ENCODE measurements at places on chromosomes 4 and X.

GRCh38 chrX:148942754-148943153 is 442.3 kb downstream of the AFF2 start:
- no peak overlapping the region for H3K4me3 ChIP-seq
- no peak overlapping the region for H3K27ac ChIP-seq
- H3K36me3 ChIP-seq = no peaks in the 10 kb centered on the region
- H3K27me3 ChIP-seq = no peaks in the 10 kb centered on the region
- H3K4me1 ChIP-seq = no peaks in the 10 kb centered on the region

DNA sequence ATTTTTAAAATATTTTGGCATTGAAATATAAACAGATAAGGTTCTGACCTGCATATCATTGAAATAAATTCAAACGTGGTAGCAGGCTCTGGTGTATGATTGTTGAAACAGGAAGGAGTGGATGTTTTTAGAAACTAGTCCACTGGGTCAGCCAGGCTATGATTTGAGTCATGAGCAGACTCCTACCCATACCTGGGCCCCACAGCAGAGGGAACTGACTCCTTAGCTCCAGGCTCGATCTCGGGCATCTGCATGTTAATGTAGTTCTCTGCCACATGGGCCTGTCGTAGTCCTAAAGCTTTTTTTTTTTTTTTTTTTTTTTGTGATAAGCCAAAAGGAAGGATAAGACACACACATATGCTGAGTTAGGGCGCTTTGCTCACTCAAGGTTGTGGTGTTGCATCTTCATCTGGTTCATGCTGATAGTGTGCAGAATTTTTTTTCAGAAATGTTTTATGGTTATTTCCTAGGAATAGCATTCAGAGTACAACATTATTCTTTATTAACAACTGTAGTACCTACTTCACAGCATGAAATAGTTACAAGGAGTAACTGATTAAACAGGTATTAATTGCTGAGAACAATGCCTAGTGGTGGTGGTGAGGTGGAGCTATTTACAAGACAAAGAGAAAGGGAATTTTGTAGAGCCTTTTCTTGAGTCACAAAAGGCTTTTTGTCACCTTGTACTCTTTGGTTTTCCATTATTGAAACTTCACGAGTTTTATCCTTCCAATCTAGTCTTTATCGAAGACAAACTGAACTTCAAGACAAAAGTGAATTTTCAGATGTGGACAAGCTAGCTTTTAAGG is 27.3 kb downstream of the OFD1 start:
- 0 out of 2 replicates have a peak, but pooled peaks cover 1% of the 10 kb centered on the region for H3K4me1 ChIP-seq
- H3K36me3 ChIP-seq = no peaks in the 10 kb centered on the region
- H3K27me3 ChIP-seq = no peaks in the 10 kb centered on the region
- H3K4me3 ChIP-seq = no peak overlapping the region
- DNase-seq = no peak
- no peak overlapping the region for H3K27ac ChIP-seq

GRCh38 chrX:11789809-11790208 is 31.8 kb downstream of the MSL3 start:
- H3K4me1 ChIP-seq = no peaks in the 10 kb centered on the region
- no peaks in the 10 kb centered on the region for H3K36me3 ChIP-seq
- no peaks in the 10 kb centered on the region for H3K27me3 ChIP-seq
- no peak for DNase-seq
- H3K4me3 ChIP-seq = no peak overlapping the region

DNA sequence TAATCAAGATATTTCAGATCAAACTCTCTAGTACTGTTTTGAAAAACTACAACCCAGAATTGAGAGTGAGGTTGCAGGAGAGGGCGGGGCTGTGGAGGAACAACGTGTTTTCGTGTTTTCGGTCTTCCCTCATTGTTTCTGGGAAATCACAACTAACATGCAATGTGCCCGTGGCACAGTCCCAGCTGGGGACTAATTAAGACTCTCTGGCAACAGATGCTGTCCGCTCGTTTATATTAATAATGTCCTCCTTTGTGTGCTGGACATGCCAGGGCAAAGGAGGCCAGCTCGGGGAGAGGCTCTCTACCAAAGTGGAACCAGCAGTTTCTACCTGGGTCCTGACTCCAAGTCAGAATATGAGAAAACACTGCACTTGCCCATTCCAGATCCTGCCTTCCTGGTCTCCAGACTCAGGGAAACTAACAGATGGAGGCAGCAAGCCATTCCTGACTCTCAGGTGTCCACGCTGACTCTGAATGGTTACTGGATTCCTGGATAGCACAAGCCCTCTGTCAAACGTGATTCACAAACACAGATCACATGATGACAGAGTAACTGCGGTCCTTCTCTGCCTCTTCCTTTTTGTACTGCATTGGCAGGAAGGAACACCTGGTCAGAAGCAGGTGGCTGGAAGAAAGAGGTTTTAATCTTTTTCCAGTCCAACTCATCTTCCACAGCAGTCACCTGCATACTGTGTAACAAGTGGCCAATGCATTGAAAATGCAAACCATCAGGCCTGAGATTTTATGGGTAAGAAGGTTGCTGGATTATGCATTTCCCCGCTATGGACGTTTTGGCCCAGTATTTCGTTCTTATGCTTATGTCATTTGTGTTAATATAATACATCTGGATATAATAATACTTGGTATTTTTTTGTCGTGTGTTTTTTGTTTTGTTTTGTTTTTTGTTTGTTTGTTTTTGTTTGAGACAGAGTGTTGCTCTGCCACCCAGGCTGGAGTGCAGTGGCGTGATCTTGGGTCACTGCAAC is 65.0 kb downstream of the COQ2 start:
- no peaks in the 10 kb centered on the region for H3K4me1 ChIP-seq
- H3K27ac ChIP-seq = no peak overlapping the region
- no peaks in the 10 kb centered on the region for H3K27me3 ChIP-seq
- no peaks in the 10 kb centered on the region for H3K36me3 ChIP-seq

GRCh38 chr4:4820261-4820660 is 39.2 kb upstream of the MSX1 start:
- no peaks in the 10 kb centered on the region for H3K36me3 ChIP-seq
- H3K4me3 ChIP-seq = no peak overlapping the region
- DNase-seq = no peak
- no peaks in the 10 kb centered on the region for H3K27me3 ChIP-seq

- H3K27ac ChIP-seq = no peak overlapping the region
- H3K4me3 ChIP-seq = no peak overlapping the region
- no peaks in the 10 kb centered on the region for H3K36me3 ChIP-seq
- H3K27me3 ChIP-seq = no peaks in the 10 kb centered on the region
- no peaks in the 10 kb centered on the region for H3K4me1 ChIP-seq
Measured at GRCh38 chr4:171718069-171718468, 95.1 kb upstream of the GALNTL6 start.

GRCh38 chr4:52036886-52037530 is 1.1 kb downstream of the SGCB start:
- no peaks in the 10 kb centered on the region for H3K4me1 ChIP-seq
- H3K36me3 ChIP-seq = no peaks in the 10 kb centered on the region
- no peak for DNase-seq
- no peaks in the 10 kb centered on the region for H3K27me3 ChIP-seq
- H3K4me3 ChIP-seq = no peak overlapping the region

DNA sequence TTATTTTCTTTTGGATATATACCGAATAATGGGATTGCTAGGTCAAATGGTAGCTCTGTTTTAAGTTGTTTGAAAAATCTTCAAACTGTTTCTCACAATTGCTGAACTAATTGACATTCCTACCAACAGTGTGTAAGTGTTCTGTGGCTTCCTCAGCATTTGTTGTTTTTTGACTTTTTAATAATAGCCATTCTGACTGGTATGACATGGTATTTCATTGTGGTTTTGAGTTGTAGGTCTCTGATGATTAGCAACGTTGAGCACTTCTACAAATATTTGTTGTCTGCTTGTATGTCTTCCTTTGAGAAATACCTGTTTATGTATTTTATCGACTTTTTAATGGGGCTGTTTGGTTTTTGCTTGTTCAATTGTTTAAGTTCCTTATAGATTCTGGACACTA is 680.1 kb upstream of the GRIA3 start:
- no peak for DNase-seq
- no peak overlapping the region for H3K27ac ChIP-seq
- H3K4me1 ChIP-seq = no peaks in the 10 kb centered on the region
- H3K4me3 ChIP-seq = no peak overlapping the region
- H3K27me3 ChIP-seq = no peaks in the 10 kb centered on the region

GRCh38 chrX:128021566-128021965 is 30.6 kb downstream of the ACTRT1 start:
- no peaks in the 10 kb centered on the region for H3K4me1 ChIP-seq
- no peak overlapping the region for H3K27ac ChIP-seq
- no peak for DNase-seq
- no peaks in the 10 kb centered on the region for H3K36me3 ChIP-seq
- H3K27me3 ChIP-seq = no peaks in the 10 kb centered on the region
- no peak overlapping the region for H3K4me3 ChIP-seq

- no peak for DNase-seq
- H3K4me1 ChIP-seq = no peaks in the 10 kb centered on the region
- H3K4me3 ChIP-seq = no peak overlapping the region
Measured at GRCh38 chr4:26179316-26179760, 141.5 kb upstream of the RBPJ start.

DNA sequence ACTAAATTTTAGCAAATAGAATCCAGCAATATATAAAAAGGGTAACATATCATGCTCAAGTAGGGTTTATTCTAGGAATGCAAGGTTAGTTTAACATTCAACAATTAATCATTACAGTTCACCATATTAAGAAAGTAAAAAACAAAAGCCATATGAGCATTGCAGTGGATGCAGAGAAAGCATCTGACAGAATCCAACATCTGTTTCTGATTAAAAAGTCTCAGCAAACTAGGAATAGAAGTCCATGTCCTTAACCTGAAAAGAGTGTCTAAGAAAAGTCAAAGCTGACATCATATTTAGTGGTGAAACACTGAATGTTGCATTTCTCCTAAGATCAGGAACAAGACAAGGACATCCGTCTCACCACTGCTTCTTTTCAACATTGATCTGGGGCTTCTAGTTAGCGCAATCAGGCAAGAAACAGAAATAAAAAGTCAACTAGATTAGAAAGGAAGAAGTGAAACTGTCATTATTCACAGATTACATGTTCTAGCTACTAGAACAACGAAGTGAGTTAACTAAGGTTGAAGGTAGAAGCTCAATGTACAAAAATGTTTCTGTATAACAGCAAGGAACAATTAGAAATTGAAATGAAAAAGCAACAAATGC is 49.3 kb downstream of the MRPL1 start:
- H3K4me3 ChIP-seq = no peak overlapping the region
- no peaks in the 10 kb centered on the region for H3K4me1 ChIP-seq
- H3K27me3 ChIP-seq = no peaks in the 10 kb centered on the region
- H3K36me3 ChIP-seq = no peaks in the 10 kb centered on the region
- no peak for DNase-seq
- no peak overlapping the region for H3K27ac ChIP-seq

- H3K27me3 ChIP-seq = no peaks in the 10 kb centered on the region
- H3K27ac ChIP-seq = no peak overlapping the region
- DNase-seq = no peak
- H3K4me3 ChIP-seq = no peak overlapping the region
- no peaks in the 10 kb centered on the region for H3K4me1 ChIP-seq
Measured at GRCh38 chr4:81506731-81507130, 35.0 kb upstream of the RASGEF1B start.

GRCh38 chr4:150826306-150826705 is 188.8 kb downstream of the LRBA start:
- H3K27me3 ChIP-seq = no peaks in the 10 kb centered on the region
- H3K27ac ChIP-seq = no peak overlapping the region
- DNase-seq = no peak
- peaks cover 6% of the 10 kb centered on the region for H3K36me3 ChIP-seq
- H3K4me3 ChIP-seq = no peak overlapping the region
- H3K4me1 ChIP-seq = no peaks in the 10 kb centered on the region

- DNase-seq = no peak
- no peaks in the 10 kb centered on the region for H3K27me3 ChIP-seq
- peaks cover 8% of the 10 kb centered on the region for H3K36me3 ChIP-seq
- no peak overlapping the region for H3K27ac ChIP-seq
- no peak overlapping the region for H3K4me3 ChIP-seq
- H3K4me1 ChIP-seq = no peaks in the 10 kb centered on the region
Measured at GRCh38 chrX:131816551-131817136, 206.5 kb upstream of the STK26 start.

DNA sequence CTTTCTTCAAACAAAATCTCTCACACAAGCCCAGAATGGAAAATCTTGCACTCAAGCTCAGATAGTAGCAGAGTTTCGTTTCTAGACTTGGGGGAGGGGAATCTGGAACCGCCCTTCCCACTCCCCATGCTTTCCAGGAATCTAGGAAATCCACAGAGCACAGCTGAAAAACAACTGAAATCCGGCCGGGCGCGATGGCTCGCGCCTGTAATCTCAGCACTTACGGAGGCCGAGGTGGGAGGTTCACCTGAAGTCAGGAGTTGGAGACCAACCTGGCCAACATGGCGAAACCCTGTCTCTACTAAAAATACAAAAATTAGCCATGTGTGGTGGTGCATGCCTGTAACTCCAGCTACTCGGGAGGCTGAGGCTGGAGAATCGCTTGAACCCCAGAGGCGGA is 127.3 kb upstream of the SLC34A2 start:
- DNase-seq = no peak
- H3K27me3 ChIP-seq = no peaks in the 10 kb centered on the region
- no peaks in the 10 kb centered on the region for H3K36me3 ChIP-seq
- no peaks in the 10 kb centered on the region for H3K4me1 ChIP-seq

DNA sequence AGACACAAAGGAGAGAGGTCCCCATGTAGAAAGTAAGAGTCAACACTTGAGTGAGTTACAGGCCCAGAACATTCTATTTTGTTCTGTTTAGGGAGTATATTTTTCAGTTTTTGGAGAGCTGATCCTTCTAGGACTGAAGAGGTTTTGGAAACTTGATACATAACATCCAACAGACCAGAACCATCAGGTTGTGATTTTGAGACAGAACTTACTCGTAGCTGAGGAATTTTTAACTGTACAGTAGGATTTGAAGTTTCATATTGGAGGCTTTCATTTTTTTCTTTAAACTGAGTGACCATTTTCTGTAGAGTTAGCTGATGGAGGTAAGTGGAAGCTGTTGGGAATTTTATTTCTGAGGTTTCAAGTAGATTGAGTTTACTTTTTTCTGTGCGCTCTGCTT is 73.3 kb downstream of the NCAPG start:
- H3K27me3 ChIP-seq = no peaks in the 10 kb centered on the region
- no peaks in the 10 kb centered on the region for H3K36me3 ChIP-seq
- DNase-seq = no peak
- no peak overlapping the region for H3K4me3 ChIP-seq
- H3K4me1 ChIP-seq = no peaks in the 10 kb centered on the region
